ENCODE measurements at places on chromosomes 12 and 14. TPM values are rescaled to one million over a fixed set of nuclear protein-coding genes. Genes with fewer than 3 reads are reported as not detected.

- DNase-seq = no peak
Observed at GRCh38 chr12:109677279-109677691, 36.3 kb upstream of the FAM222A start.

DNA sequence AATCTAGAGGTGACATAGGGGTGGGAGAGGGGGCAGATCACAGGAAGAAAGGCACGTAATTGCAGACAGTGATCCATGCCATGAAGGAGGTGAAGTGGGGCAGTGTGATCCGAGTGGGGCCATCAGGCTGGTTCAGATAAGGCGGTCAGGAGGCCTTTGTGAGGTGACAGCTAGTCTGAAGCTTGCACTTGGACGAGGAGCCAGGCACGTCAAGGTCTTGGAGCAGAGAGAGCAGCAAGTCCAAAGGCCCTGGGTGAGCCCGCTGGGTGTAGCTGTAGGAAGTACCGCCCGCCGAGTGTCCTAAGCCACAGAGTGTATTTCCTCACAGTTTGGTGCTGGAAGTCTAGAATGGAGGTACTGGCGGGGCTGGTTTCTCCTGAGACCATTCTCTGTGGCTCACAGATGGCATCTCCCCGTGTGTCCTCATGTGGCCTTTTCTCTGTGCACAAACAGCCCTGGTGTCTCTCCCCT is 23.6 kb downstream of the RHOF start:
- DNase-seq = no peak

The ZFYVE26 gene
- 0.09 TPM for polyA plus RNA-seq

The PRICKLE1 gene
- polyA plus RNA-seq = 42.2 TPM

The CCDC38 gene
- not detected for polyA plus RNA-seq

Data from naive B cell (primary cell).